NCI-H460 (cell line): ENCODE measurements at places on chromosomes 12 and 14. TPM values are rescaled to one million over a fixed set of nuclear protein-coding genes. Genes with fewer than 3 reads are reported as not detected.

TBX3 gene
- 6.6 and 7.1 TPM in 2 replicates for total RNA-seq

EML5 gene
- 0.72 and 0.82 TPM in 2 replicates for total RNA-seq

DNA sequence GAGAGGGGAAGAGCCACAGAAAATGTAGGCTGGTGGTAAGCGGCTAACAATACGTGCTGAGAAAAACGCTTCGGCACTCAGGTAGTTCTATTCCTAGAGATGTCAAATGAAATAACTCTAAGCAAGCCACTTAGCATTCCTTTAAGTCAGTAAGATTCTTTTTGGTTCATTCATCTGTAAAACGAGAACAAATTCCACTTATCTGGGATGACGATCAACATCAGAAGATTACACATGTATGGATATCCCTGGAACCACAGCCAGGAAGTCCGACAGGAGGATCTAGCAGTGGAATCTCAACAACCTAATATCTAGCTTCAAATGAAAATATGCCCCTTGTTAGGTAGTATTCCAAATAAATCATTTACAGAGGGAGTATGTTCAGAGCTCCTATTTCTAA is 74.6 kb upstream of the CDKN3 start:
- DNase-seq = no peak

DNA sequence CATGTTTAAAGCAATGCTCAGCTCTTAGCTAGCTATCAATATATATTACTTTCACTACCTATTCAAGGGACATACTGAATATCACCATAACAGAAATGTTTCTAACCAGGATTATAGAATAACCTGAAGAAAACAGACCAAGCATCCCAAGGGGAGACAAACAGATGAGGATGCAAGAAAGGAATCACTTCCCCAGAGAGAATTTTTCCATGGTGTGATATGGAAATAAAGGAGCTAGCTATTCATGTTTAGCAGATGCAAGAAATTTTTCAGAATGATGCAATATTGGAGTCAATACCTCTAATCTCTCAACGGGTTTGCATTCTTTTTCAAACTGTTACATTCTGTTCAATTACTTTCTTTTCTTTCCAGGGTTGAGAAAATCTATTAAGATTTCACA is 538.9 kb upstream of the FLRT2 start:
- no peak for DNase-seq

- no peak for DNase-seq
These were observed 432.2 kb downstream of the IPO8 start for GRCh38 chr12:30263434-30263833.

DNA sequence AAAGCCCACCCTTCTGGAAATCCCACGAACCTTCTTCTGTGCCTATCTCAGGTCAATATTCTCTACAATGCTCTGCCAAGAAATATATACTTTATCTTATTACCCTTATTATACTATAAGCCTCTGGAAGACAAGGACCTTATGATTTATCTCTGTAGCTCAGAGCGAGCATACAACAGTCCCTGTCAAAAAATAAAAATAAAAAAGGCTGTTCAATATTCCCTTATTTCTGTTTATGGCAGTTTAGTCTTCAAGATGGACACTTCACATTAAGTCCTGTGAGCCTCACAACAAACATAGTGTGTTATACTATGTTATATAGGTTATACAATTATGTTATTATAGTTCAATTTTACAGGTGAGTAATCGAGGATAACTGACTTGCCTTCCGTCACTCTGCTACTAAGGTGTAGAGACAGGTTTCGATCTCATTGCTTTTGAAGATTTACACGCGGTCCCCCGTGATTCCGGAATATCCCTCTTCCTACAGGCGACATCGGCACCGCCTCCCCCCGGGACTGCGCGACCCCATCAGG is 562 bp downstream of the EAPP start:
- DNase-seq = no peak
